Thyroid gland (tissue), 4 donors: ENCODE measurements at places on chromosomes 16 and 17.
A peak's percentile ranks its signal among the peaks of the same experiment; 100 is the strongest.

GRCh38 chr16:70372921-70373728, 26.4 kb downstream of the DDX19A start:
- DNase-seq, result no peak

DNA sequence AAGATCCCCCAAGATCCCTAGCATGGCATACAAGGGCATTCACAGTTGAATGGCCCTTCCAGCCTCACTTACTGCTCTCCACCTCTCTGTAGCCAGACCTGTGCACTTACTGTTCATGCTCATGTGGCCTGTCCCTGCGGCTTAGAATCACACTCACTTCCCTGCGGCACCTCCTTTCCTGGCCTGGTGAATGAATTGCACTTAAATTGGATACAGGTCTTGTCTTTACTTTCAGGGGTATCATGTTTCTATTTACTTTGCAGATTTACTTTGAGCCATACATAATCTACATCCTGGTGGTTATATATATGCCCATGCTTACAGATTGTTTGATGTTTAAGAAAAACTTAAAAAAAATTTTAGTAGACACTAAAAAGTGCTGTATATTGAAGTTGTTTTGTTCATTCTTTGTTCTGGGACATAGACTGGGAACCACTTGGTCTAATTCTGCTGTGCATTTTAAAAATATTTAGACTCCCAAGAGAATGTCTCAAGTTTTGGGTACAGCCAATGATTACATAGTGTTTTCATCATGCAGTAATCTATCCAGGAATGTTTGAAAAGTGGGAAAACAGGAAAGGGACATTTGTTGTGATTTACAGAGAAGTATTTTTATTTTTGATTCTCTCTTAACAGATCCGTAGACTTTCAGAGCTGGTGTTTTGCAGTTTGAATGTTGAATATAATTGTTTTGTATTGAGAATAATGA, 63.9 kb downstream of the NUP88 start:
- no peak for DNase-seq

GRCh38 chr17:68518063-68518815, 6.0 kb downstream of the PRKAR1A start:
- no peak for DNase-seq

- no peak for DNase-seq
Measured at GRCh38 chr16:65538976-65539375, 417.1 kb upstream of the CDH11 start.

DNA sequence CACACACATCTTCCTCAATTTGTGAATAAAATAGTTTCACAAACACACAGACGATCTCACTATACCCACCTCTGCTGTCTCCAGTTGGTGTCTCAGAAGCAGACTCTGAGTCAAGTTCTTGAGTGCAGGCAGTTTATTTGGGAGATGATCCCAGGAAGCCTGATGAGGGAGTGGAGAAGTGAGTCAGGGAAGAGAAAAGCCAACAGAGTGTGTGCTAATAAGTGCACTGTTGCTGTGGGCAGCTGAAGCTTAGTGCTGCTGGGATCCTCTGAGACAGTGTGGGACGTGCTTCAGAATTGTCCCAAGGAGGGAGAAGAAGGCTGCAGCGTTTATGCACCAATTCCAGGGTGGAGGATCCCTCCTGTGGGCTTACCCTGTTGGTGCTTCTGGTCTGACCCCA, 423.2 kb upstream of the C16orf82 start:
- DNase-seq, result no peak

- DNase-seq, result peak; percentile 72
Measured at GRCh38 chr17:50604513-50604912, 30.2 kb upstream of the ABCC3 start.

DNA sequence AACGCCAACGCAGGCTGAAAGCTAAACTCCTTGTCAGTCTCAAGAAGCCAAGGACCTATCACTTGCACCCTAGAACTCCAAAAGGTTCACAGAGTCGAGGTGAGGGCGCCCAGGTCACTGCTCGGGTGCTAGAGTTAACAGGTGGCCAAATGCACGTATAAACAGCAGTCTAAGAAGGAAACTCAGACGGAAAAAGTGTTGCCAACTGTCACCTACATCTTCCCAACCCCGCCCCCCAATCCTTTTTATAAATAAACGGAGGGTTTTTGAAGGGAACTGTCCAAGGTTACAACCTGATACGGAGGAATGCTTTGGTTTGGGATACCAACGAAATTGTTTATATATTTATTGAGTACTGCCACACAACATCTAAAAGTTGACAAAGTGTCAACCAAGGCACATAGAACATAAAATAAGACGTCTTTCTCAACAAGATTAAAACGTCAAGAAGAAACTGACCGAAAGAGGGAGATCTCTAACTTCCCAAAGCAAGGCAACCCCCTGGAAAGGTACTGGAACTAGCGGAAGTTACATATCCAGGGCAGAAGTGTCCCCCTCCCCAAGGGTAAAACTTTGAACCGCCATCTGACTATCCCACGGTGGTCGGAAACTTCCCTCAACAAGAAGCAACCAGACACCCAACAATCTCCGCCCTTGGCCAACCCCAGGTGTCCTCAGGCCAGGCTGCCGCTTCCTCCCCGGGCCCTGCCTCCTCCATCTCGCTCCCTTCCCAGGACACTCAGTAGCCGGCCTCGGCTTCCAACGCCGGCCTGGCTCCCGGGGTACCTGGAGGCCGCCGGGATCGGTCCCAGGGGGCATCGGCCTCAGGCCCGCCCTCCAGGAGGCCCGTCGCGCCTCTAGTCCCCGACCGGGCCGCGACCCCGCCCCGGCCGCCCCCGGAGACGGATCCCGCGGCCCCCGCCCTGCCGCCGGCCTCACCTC, 982 bp downstream of the SPAG9 start:
- peak; percentile 41 for DNase-seq

- peak; percentile 98 for DNase-seq
Measured at GRCh38 chr16:16009401-16009800, 60.0 kb downstream of the ABCC1 start.

- no peak for DNase-seq
Measured at GRCh38 chr16:24896439-24896838, 50.7 kb downstream of the SLC5A11 start.

DNA sequence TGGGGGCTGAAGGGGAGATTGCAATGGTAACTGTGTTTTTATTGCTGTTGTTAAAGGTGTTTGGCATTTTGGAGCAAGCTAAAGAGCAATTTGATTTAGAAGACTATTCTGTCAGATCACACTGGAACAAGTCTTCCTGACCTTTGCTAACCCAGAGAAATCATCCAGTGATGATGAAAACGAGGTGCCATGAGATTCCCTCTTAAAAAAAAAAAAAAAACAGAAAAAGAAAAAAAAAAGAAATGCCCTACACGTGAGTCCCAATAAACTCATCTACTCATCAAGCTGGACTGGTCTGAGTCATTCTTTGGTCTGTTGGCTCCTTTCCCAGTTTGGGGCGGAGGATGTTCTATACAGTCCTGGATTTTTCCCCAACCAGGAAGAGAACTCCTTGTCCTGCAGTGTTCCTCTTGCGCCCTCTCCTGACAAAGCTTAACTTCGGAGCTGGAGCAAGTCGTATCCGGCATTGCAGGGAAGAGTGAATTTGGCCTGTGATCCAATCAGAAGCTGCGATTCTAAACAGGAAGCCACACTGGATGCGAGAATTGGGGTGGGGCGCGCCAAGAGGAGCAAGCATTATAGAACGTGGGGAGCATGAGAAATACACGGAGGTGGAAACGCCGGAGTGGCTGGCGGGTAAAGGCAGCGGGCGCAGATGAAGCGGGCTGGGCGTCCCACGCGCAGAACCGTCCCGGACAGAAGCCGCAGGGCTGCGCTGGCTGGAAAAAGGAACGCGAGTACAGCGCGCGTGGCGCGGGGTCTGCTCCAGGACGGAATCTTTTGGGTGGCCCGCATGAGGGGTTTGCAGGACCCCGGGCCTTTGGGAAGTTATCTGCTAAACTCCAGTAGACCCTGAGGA, 22.4 kb upstream of the CRYM start:
- DNase-seq, result peak; percentile 98

- peak; percentile 53 for DNase-seq
Measured at GRCh38 chr17:77366558-77367245, 225.9 kb downstream of the SEC14L1 start.

DNA sequence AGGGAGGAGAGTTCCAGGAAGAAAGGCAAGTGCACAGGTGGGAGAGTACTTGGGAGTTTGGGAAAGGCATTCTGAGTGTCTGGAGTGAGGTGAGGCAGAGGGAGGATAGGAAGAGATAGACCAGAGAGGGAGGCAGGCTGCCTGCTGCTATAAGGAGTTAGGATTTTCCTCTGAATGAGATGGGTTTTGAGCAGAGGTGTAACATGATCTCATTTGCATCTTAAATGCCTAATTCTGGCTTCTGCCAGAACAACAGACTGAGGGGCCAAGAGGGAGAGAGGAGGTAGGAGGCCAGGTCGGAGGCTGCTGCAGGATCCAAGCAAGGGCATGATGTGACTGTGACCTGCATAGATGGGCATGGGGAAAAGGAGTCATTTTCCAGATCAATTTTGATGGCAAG, 31.5 kb upstream of the IRX6 start:
- no peak for DNase-seq

- DNase-seq, result no peak
Measured at GRCh38 chr17:69547947-69548346, 133.4 kb downstream of the MAP2K6 start.

- DNase-seq, result no peak
Measured at GRCh38 chr17:19654896-19655295, 6.3 kb downstream of the ALDH3A2 start.

GRCh38 chr17:28953444-28954118, 2.3 kb upstream of the PHF12 start:
- peak; percentile 46 for DNase-seq

- no peak for DNase-seq
Measured at GRCh38 chr17:78882540-78883088, 20.4 kb downstream of the CEP295NL start.
